ENCODE measurements at places on chromosomes 6 and 20. TPM values are rescaled to one million over a fixed set of nuclear protein-coding genes. Genes with fewer than 3 reads are reported as not detected.

- no peak overlapping the region for H3K27ac ChIP-seq
- H3K4me1 ChIP-seq = peaks cover 11% of the 10 kb centered on the region
- no peak for DNase-seq
- peaks cover 45% of the 10 kb centered on the region for H3K27me3 ChIP-seq
- H3K36me3 ChIP-seq = peaks cover 9% of the 10 kb centered on the region
These were observed 44.9 kb downstream of the VEGFA start for GRCh38 chr6:43814865-43815264.

- H3K27ac ChIP-seq = peak overlapping the region; percentile 93
- peak overlapping the region; percentile 99 for H3K4me3 ChIP-seq
- peaks cover 12% of the 10 kb centered on the region for H3K36me3 ChIP-seq
- peaks cover 39% of the 10 kb centered on the region for H3K4me1 ChIP-seq
- no peaks in the 10 kb centered on the region for H3K27me3 ChIP-seq
- DNase-seq = no peak
These were observed 828 bp downstream of the TP53RK start for GRCh38 chr20:46688151-46689081.

GRCh38 chr20:60512443-60512842 lies 554.2 kb downstream of the CDH26 start:
- H3K36me3 ChIP-seq = no peaks in the 10 kb centered on the region
- no peak overlapping the region for H3K27ac ChIP-seq
- H3K27me3 ChIP-seq = peaks cover 25% of the 10 kb centered on the region

DNA sequence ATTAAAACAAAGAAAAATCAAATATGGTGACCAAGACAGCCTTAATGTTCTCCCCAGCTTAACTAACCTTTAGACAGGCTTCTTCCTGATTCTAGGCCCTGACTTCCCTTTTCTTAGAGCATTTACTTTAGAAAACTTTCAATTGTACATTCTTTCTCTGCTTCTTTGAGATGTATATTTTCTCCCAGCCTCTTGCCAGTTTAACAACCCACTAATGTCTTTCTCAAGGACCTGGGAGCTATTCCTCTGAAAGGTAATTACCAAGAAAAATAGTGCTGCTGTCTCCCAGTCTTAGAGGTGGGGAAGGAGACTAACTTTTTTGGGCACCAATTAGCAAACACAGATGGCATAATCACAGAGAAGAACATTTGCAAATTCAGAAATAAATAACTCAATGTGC lies 62.8 kb upstream of the KCNQ5 start:
- H3K27me3 ChIP-seq = peaks cover 17% of the 10 kb centered on the region
- no peak for DNase-seq
- no peak overlapping the region for H3K4me3 ChIP-seq
- no peak overlapping the region for H3K27ac ChIP-seq
- peaks cover 2% of the 10 kb centered on the region for H3K36me3 ChIP-seq

DNA sequence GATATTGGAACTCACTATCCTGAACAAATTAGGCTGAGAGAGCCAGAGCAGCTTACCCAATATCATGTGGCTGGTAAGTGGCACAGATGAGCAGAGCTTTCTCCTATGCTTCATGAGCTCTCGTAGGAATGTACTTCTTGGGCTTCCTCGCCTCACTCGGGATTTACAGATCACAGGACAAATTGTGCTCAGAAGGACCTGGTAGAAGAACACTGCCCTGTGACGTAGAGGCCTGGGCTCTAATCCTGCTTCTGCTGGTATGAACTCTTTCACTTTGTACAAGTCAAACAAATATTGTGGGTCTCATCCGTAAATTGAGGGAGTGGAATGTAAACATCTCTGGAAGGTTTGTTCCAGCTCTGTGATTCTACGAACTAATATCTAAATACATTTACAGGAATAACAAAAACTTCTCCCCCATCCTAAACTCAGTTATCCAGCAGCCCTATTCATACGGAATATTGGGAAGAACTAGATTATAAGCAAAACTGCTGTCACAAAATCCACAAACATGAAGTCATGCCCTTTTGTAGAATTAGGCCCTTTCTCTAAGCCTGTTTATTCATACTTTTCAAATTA lies 187.6 kb downstream of the CLIC5 start:
- no peak for DNase-seq
- no peaks in the 10 kb centered on the region for H3K36me3 ChIP-seq
- H3K4me3 ChIP-seq = no peak overlapping the region
- H3K4me1 ChIP-seq = peaks cover 18% of the 10 kb centered on the region
- H3K27ac ChIP-seq = no peak overlapping the region

The ARMC12 gene
- total RNA-seq = 1.2 TPM

The OPN5 gene
- not detected for total RNA-seq

The CASS4 gene
- 18.6 TPM for total RNA-seq

DNA sequence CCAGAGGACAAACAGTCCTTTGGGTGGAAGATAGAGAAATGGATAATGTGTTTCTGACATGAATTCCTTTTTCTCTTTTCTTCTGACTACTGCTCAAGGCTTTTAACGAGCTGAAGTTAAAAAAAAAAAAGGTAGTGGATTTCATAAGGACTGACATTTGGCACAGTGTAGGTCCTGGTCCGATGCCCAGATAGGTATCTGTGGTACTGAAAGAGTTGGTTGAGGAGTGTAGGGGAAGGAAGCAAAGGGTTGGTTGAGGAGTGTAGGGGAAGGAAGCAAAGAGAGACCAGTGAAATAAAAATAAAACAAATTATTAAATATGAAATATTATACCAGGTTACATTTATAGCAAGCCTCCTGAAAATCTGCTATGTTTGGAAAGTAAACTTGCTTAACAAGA lies 11.8 kb downstream of the UTRN start:
- DNase-seq = no peak
- H3K27me3 ChIP-seq = no peaks in the 10 kb centered on the region
- H3K4me3 ChIP-seq = no peak overlapping the region
- peak overlapping the region; percentile 49 for H3K27ac ChIP-seq
- H3K36me3 ChIP-seq = peaks cover 2% of the 10 kb centered on the region
- peaks cover 5% of the 10 kb centered on the region for H3K4me1 ChIP-seq

The CCN6 gene
- not detected for total RNA-seq

The COL9A3 gene
- total RNA-seq = not detected

The MAP1LC3A gene
- total RNA-seq = 11.7 TPM

- peaks cover 22% of the 10 kb centered on the region for H3K4me1 ChIP-seq
- H3K4me3 ChIP-seq = peak overlapping the region; percentile 67
- no peaks in the 10 kb centered on the region for H3K27me3 ChIP-seq
- H3K36me3 ChIP-seq = peaks cover 4% of the 10 kb centered on the region
- peak overlapping the region; percentile 96 for H3K27ac ChIP-seq
These were observed 123.8 kb upstream of the AKIRIN2 start for GRCh38 chr6:87825821-87826221.

GRCh38 chr6:40340196-40340595 lies 247.0 kb downstream of the LRFN2 start:
- peaks cover 16% of the 10 kb centered on the region for H3K27me3 ChIP-seq
- DNase-seq = no peak
- peaks cover 4% of the 10 kb centered on the region for H3K4me1 ChIP-seq
- H3K36me3 ChIP-seq = peaks cover 2% of the 10 kb centered on the region

The RALGAPB gene
- total RNA-seq = 42.1 TPM

GRCh38 chr6:30349421-30350177 lies 4.6 kb downstream of the RPP21 start:
- no peak overlapping the region for H3K27ac ChIP-seq
- no peak overlapping the region for H3K4me3 ChIP-seq
- H3K4me1 ChIP-seq = peaks cover 31% of the 10 kb centered on the region
- no peaks in the 10 kb centered on the region for H3K36me3 ChIP-seq

The OR2J3 gene
- total RNA-seq = not detected

The PARD6B gene
- 6.8 TPM for total RNA-seq

- H3K36me3 ChIP-seq = no peaks in the 10 kb centered on the region
- DNase-seq = no peak
- peaks cover 19% of the 10 kb centered on the region for H3K4me1 ChIP-seq
- H3K27ac ChIP-seq = no peak overlapping the region
- H3K27me3 ChIP-seq = peaks cover 16% of the 10 kb centered on the region
- H3K4me3 ChIP-seq = no peak overlapping the region
These were observed 13.3 kb upstream of the TCFL5 start for GRCh38 chr20:62874964-62875344.

- H3K4me1 ChIP-seq = peaks cover 5% of the 10 kb centered on the region
- DNase-seq = no peak
- H3K4me3 ChIP-seq = peak overlapping the region; percentile 44
- H3K27ac ChIP-seq = no peak overlapping the region
- peaks cover 7% of the 10 kb centered on the region for H3K36me3 ChIP-seq
These were observed 146.2 kb upstream of the ECI2 start for GRCh38 chr6:4281341-4282293.

The SRSF12 gene
- not detected for total RNA-seq

The TAPBP gene
- 344 TPM for total RNA-seq

DNA sequence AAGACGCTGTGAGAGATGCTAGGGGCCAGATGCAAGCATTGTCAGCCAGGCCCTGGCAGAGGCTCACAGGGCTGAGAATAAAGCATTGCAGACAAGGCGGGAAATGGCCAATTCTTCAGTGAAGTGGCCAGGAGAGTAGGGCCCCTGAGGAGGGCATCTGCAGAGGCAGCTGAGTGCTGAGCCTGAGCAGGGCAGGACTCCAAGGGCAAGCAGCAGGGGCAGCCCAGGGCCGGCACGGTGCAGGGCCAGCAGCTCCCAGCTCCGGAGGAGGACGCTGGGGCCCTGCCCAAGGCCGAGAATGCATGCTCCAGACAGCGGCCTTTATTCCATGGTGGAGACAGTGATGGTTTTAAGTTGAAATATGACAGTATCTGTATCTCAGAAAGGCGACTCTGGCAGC lies 305.5 kb downstream of the FOXC1 start:
- no peaks in the 10 kb centered on the region for H3K27me3 ChIP-seq
- H3K36me3 ChIP-seq = no peaks in the 10 kb centered on the region
- H3K27ac ChIP-seq = no peak overlapping the region
- H3K4me1 ChIP-seq = peaks cover 3% of the 10 kb centered on the region
- no peak for DNase-seq
- H3K4me3 ChIP-seq = no peak overlapping the region

GRCh38 chr6:141988954-141989705 lies 143.6 kb upstream of the GJE1 start:
- no peaks in the 10 kb centered on the region for H3K36me3 ChIP-seq
- DNase-seq = no peak
- no peak overlapping the region for H3K27ac ChIP-seq
- peaks cover 6% of the 10 kb centered on the region for H3K27me3 ChIP-seq

GRCh38 chr6:154613137-154613676 lies 102.7 kb upstream of the CNKSR3 start:
- H3K4me3 ChIP-seq = no peak overlapping the region
- H3K36me3 ChIP-seq = peaks cover 4% of the 10 kb centered on the region
- peaks cover 12% of the 10 kb centered on the region for H3K27me3 ChIP-seq
- H3K4me1 ChIP-seq = no peaks in the 10 kb centered on the region

The SLC17A1 gene
- 0.52 TPM for total RNA-seq

DNA sequence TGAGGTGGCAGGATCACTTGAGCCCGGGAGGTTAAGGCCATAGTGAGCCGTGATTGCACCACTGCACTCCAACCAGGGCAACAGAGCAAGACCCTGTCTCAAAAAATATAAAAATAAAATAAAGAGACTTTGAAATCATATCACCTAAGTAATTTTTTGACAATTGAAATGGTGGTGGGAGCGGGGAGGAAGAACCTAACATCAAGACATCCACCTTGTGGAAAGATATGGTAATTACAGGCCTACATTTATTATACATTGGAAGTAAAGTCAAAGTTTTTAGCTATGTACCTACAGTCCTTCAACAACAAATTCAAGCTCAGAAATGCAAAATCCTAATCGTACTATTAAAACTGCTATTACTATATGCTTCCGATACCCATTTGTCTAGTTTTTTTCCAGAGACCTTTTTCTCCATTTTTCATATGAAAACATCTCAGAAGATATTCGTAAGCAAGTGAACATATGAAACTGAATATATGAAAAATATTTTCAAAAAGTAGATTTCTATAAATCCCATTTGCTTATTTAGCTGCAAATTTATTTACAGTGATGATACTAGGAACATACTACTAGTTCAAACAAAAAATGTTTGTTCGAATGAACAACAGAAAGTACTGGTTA lies 83.3 kb downstream of the SYCP2 start:
- H3K36me3 ChIP-seq = no peaks in the 10 kb centered on the region
- DNase-seq = no peak
- H3K4me1 ChIP-seq = peaks cover 5% of the 10 kb centered on the region
- no peak overlapping the region for H3K4me3 ChIP-seq

DNA sequence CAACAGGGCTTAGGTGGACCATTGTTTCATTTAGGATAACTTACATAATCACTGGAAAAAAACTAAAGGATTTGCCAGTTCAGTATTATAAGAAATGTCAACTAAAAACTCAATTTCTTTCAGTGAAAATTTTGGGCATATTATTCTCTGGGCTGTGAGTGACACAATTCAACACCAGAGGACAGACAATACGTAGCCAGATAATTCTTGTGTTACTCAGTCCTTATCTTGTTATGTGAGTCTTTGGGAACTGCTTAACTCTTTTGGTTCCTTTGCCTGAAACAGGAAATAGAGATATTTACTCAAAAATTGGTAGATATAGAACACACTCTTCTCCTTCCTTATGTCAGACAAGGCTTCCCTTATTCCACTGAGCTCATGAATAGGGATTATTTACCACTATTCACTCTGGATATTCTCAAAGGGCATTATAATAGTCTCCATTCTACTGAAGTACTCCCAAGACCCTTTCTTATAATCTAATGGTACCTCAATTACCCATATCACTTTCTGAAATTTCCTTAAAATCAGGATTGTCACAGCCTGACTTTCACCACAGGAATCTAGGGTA lies 4.9 kb upstream of the BEND6 start:
- H3K4me1 ChIP-seq = peaks cover 9% of the 10 kb centered on the region
- H3K27me3 ChIP-seq = peaks cover 66% of the 10 kb centered on the region
- H3K4me3 ChIP-seq = no peak overlapping the region
- peaks cover 2% of the 10 kb centered on the region for H3K36me3 ChIP-seq
- H3K27ac ChIP-seq = no peak overlapping the region
- DNase-seq = no peak

- H3K4me1 ChIP-seq = no peaks in the 10 kb centered on the region
- H3K4me3 ChIP-seq = no peak overlapping the region
- peaks cover 30% of the 10 kb centered on the region for H3K27me3 ChIP-seq
These were observed 52.0 kb downstream of the ADGRF1 start for GRCh38 chr6:46990031-46990644.

DNA sequence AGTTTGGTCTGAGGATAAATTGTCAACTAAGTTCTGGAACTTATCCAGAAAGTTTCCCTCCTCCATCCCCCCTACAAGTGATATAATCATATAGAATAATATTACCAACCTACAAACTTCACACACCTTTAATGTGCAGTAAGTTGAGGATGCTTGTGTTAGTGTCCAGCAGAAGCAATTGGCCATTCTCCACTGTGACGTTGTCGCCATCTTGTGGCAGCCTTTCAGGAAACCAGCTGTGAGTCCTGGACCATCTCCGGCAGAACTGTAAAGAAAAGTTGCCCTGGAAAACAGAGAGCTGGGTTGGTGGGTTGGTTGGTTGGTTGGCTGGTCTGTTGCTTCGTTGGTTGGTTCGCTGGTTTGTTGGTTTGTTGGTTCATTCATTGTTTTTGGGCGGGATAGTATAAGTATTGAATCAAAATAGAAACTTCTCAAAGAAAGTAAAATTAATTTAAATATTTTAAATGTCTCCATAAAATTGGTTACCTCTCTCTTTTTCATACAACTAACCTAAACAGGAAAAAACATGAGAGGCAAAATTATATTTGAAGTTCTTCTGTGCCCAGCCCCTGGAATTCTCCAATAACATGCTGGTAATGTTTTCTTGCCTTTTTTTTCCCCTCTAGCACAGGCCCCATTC lies 127.5 kb downstream of the PKHD1 start:
- no peaks in the 10 kb centered on the region for H3K36me3 ChIP-seq
- DNase-seq = no peak
- H3K27me3 ChIP-seq = peaks cover 37% of the 10 kb centered on the region
- no peak overlapping the region for H3K27ac ChIP-seq
- no peak overlapping the region for H3K4me3 ChIP-seq

- no peaks in the 10 kb centered on the region for H3K4me1 ChIP-seq
- no peaks in the 10 kb centered on the region for H3K36me3 ChIP-seq
- DNase-seq = no peak
- H3K27me3 ChIP-seq = no peaks in the 10 kb centered on the region
These were observed 26.7 kb upstream of the DEFB112 start for GRCh38 chr6:50076431-50076830.

Data from T-helper 17 cell (primary cell).